ENCODE measurements at places on chromosomes 6 and 20.
A peak's percentile ranks its signal among the peaks of the same experiment; 100 is the strongest.

- H3K4me3 ChIP-seq: peak overlapping the region; percentile 82
- H3K27me3 ChIP-seq: no peaks in the 10 kb centered on the region
- DNase-seq: no peak
- H3K4me1 ChIP-seq: peaks cover 48% of the 10 kb centered on the region
- H3K36me3 ChIP-seq: peaks cover 47% of the 10 kb centered on the region
These were observed 12.1 kb downstream of the SYNGAP1 start for GRCh38 chr6:33431880-33432541.

DNA sequence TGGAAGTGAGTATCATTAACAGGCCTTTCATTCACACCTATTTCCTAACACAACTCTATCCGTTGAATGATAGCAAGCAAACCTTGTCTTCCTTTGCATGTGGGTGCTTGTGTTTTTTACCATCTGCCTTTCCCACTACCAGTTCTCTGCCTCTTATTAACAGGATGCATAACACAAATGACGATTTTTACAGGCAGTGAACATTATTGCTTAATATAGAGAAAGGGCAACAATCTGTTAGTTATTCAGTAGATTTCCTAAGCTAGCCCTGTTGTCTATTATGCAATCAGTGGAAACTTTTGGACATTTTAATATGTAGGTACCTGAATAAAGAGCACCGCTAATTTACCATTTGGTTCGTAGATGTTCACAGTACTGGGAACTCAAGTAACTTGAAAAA lies 348.8 kb upstream of the PLCB4 start:
- H3K27ac ChIP-seq: no peak overlapping the region
- H3K36me3 ChIP-seq: peaks cover 2% of the 10 kb centered on the region
- H3K27me3 ChIP-seq: no peaks in the 10 kb centered on the region
- DNase-seq: no peak

- H3K36me3 ChIP-seq: peaks cover 6% of the 10 kb centered on the region
- DNase-seq: no peak
- no peak overlapping the region for H3K27ac ChIP-seq
- H3K27me3 ChIP-seq: peaks cover 5% of the 10 kb centered on the region
- peaks cover 22% of the 10 kb centered on the region for H3K4me1 ChIP-seq
These were observed 2.1 kb downstream of the FKBP1A start for GRCh38 chr20:1390581-1391403.

GRCh38 chr6:43769526-43770371 lies at the start of gene VEGFA:
TSS of gene VEGFA (plus strand) at chr6:43770211.
- DNase-seq: peak; percentile 89
- H3K27me3 ChIP-seq: no peaks in the 10 kb centered on the region
- peak within 1 kb of the TSS; percentile 75 for H3K27ac ChIP-seq
- no peaks in the 10 kb centered on the region for H3K36me3 ChIP-seq

GRCh38 chr6:34917626-34918285 lies 28.7 kb downstream of the ANKS1A start:
- H3K27me3 ChIP-seq: no peaks in the 10 kb centered on the region
- no peak overlapping the region for H3K4me3 ChIP-seq
- H3K36me3 ChIP-seq: no peaks in the 10 kb centered on the region
- no peak for DNase-seq
- no peak overlapping the region for H3K27ac ChIP-seq

DNA sequence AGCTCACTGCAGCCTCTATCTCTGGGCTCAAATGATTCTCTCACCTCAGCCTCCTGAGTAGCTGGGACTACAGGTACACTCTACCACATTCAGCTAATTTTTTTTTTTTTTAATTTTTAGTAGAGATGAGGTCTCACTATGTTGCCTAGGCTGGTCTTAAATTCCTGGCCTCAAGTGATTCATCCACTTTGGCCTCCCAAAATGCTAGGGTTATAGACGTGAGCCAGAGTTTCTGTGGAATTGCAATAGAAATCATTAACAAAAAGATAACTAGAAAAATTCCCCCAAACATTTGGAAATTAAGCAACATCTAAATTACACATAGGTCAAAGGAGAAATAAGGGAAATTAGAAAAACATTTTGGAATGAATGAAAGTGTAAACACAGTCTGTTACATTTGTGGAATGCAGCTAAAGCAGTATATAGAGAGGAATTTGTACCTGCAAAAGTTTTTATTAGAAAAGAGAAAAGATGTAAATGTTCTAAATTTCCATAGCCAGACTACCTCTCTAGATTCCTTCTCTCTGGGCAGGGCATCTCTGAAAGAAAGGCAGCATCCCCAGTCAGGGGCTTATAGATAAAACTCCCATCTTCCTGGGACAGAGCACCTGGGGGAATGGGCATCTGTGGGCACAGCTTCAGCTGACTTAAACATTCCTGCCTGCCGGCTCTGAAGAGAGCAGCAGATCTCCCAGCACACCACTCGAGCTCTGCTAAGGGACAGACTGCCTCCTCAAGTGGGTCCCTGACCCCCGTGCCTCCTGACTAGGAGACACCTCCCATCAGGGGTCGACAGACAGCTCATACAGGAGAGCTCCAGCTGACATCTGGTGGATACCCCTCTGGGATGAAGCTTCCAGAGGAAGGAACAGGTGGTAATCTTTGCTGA lies 51.3 kb downstream of the ATRN start:
- no peak overlapping the region for H3K4me3 ChIP-seq
- H3K36me3 ChIP-seq: no peaks in the 10 kb centered on the region
- no peaks in the 10 kb centered on the region for H3K27me3 ChIP-seq
- H3K27ac ChIP-seq: no peak overlapping the region

- no peaks in the 10 kb centered on the region for H3K36me3 ChIP-seq
- peaks cover 6% of the 10 kb centered on the region for H3K4me1 ChIP-seq
- DNase-seq: no peak
- H3K27ac ChIP-seq: peak overlapping the region; percentile 41
These were observed 91.1 kb upstream of the BTN3A2 start for GRCh38 chr6:26273673-26274588.

Data from neuronal stem cell (in vitro differentiated cells).